ENCODE measurements at places on chromosomes 11 and 22.

GRCh38 chr11:112735470-112735869 is 225.8 kb upstream of the NCAM1 start:
- DNase-seq, result no peak

DNA sequence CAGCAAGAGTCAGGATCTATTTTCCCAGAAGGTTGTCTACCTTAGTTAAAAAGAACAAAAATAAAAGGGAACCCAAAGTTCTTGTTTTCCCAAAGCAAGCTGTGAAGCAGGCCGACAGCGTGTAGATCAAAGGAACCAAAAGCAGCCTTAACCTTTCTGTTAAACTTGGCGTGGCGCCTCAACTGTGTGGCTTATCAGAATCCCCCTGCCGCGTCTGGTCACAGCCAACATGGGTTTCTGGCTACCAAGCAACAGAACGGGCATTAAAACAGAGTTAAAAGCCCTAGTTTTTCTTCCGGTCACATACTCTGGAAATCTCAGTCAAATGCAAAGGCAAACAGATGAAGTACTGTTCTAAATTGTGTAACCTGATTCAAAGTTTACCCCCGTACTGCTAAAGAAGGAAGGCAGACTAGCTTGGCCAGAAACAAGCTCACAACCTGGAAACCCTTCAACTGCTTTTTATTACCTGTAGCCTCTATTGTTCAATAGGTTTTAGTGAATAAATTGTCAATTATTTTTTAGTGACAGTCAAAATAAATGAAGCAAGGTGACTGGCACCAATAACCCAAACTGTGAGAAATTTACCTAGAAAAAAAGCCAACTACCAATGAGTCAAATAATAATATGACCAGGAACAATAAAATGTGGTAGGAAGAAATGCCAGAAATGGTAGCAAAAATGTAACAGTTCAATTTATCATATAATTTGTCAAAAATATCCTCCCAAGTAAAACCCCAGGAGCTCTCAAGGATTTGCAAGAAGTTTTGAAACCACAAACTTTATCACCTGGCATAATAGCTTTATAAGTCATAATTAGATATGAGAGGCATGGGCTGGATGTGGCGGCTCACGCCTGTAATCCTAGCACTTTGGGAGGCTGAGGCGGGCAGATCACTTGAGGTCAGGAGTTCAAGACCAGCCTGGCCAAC is 21.4 kb downstream of the CHKA start:
- no peak for DNase-seq

DNA sequence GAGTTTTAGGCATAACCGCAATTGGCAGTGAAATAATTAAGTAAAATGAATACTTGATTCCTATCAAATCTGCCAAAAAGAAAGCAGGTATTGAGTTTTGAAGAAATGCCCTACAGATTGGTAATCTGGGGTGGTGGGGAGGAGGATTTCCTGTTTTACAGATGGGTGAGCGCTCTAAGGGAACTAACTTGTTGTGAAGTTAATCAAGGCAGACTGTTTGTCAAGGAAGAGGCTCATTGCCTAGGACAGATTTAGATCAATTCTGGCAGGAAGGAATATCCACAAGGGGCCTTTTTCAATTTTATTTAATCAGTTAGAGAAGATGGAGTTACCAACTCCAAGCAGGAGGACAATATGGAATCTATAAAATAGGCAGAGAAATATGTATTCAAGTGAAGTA is 271.5 kb upstream of the CCDC90B start:
- DNase-seq, result no peak

DNA sequence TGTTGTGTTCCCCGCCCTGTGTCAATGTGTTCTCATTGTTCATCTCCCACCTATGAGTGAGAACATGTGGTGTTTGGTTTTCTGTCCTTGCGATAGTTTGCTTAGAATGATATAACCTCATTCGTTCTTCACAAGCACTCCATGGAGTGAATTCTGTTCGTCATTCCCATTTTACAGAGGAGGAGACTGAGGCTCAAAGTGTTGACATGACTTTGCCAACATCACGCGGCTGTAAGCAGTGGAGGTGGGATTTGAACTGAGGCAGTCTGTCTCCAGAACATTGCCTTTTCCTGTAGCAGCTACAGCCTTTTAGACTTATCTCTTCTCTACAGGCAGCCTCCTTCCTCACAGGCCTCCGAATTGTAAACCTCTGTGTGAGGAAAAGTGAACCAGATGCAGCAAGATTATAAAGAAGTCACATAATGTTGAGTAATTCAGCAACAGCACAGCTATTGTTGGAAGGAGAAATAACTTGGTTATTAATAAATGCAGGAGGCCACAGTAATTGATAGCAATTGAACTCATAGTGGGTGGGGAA is 74.6 kb downstream of the MYO18B start:
- DNase-seq, result no peak

DNA sequence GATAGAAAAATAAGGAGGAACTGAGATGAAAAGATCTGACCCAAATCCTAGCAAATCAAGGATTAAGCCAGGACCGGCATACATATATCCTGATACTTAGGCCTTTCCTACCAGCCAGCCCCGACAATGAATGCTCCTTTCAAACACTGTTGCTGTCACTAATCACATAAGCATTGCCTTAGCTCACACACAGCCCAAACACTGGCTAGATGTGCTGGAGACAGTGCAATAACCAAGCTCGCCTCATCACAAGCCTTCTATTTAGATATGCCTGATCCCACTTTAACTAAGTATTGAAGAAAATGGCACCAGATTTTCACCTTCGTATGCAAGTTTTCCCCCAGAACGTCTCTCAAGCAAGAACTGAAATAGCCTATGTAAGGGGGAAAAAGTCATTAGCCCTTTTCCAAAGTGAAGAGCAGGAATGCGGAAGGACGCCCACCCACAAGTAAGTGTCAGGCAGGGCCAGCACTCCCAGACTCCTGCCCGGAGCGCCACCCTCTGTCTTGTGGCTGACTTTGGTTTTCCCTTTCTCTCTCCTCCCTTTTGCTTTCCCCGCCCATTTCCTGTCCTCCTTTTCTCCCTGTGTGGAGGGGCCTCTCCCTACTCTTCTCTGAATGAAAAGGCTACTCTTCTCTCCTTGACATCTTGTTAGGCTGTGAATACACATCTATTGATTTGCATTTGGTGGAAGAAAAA is 8.9 kb upstream of the OPCML start:
- no peak for DNase-seq

DNA sequence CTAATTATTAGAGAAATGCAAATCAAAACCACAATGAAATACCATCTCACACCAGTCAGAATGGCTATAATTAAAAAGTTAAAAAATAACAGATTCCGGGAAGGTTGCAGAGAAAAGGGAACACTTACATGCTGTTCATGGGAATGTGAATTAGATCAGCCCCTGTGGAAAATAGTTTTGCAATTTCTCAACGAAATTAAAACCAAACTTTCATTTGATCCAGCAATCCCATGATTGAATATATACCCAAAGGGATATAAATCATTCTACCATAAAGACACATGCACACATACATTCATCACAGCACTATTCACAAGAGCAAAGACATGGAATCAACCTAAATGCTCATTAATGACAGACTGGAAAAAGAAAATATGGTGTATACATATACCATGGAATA is 32.5 kb downstream of the NOX4 start:
- DNase-seq, result no peak

- no peak for DNase-seq
Observed at GRCh38 chr22:36937319-36938027, 24.0 kb downstream of the CSF2RB start.

GRCh38 chr11:106714199-106714598 is 304.1 kb downstream of the GUCY1A2 start:
- no peak for DNase-seq

GRCh38 chr11:101096036-101096704 is 33.4 kb downstream of the PGR start:
- no peak for DNase-seq
